NCI-H1105 treated with DMSO at 0.1 percent for 48 hours (cell line): ENCODE measurements at places on chromosomes 4 and X.

DNA sequence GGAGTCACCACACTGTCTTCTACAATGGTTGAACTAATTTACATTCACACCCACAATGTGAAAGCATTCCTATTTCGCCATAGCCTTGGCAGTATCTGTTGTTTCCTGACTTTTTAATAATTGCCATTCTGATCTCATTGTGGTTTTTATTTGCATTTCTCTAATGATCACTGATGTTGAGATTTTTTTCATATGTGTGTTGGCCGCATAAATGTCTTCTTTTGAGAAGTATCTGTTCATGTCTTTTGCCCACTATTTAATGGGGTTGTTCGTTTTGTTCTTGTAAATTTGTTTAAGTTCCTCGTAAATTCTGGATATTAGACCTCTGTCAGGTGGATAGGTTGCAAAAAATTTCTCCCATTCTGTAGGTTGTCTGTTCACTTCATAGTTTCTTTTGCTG is 519.1 kb downstream of the STPG2 start:
- no peak for DNase-seq

- no peak for DNase-seq
Observed at GRCh38 chrX:121496966-121497365, 449.6 kb downstream of the GLUD2 start.

DNA sequence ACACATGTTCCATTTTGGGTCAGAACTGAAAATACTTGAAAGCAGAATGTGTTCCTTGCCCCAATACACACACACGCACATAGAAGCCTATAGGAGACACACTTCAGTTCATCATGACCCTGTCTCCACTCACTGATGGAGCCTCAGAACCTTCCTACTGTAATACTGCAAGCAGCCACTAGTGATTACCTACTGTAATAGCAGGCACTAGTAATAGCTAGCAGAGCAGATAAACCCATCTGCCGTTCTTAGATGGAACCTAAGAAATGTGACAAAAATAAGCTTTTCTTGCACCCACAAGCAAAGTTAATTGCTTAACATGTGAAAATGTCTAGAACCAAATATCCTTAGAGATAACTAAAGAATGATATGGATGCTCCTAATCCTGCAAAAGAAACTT is 13.6 kb downstream of the AMTN start:
- DNase-seq, result no peak

DNA sequence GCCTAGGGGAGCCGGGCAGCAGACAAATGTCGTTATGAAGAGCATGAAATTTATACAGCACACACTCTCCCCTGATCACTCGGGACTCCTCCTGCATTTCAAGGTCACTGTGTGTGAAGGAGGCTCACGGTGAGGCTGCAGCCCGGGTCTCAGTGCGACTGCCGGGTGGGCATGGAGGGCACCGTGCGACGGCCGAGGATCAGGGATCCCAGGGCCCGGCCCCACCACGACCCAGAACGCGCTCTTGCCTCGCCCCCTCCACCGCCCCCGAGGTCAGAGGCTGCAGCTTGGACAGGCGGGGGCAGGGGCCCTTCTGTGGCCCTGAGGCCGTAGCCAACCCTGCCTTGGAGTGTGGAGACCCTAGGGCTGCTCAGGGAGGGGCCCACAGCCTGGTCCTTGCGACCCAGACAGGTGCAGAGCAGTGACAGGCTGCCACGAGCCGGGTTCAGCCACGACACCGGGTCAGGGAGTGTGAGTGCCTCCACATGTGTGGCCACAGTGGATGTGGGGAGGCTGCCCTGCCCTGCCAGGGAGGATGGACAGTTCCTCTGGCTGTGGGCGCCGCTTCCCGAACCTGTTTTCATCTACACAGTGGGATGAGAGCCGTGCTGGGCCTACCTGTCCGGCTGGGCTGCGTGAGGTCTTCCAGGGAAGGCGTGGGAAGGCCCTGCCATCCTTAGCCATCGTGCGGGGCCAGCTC is 89.3 kb upstream of the NKX1-1 start:
- DNase-seq, result no peak

DNA sequence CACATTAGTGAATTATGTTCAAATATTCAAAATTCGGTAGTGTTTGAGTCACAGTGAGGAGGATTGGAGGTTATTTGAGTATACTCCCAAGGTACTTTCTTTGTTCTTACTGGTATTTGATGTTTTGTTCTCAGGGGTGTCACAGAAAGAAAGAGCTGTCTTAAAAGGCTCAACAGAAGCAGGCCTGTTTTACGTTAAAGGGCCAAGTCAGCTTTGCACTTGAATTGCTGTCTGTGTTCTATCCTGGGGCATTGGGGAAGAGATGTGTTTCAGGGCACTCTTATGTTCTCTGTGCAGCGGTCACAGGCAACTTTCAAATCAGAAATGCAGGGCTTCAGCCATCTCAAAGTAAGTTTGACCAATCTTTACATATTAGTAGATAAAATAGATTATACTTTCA is 1113.1 kb upstream of the LCORL start:
- no peak for DNase-seq

GRCh38 chrX:153641627-153642026 is 5.4 kb upstream of the DUSP9 start:
- peak; percentile 2 for DNase-seq

DNA sequence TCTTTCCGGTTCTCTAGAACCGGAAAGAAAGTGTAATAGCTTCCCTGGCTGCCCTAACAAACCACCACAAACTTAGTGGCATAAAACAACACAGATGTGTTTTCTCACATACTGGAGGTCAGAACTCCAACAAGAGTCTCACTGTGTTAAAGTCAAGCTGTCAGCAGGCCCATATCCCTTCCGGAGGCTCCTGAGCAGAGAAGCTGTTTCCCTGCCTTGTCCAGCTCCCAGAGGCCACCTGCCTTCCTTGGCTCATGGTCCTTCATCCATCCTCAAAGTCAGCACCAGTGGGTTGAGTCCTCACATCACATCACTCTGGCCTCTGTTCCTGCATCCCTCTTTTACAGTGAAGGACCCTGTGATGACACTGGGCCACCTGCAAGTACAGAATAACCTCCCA is 49.8 kb upstream of the HMX1 start:
- no peak for DNase-seq
